Mammary epithelial cell (primary cell): ENCODE measurements at places on chromosomes 16 and 17. TPM values are rescaled to one million over a fixed set of nuclear protein-coding genes. Genes with fewer than 3 reads are reported as not detected.
A peak's percentile ranks its signal among the peaks of the same experiment; 100 is the strongest.

DNA sequence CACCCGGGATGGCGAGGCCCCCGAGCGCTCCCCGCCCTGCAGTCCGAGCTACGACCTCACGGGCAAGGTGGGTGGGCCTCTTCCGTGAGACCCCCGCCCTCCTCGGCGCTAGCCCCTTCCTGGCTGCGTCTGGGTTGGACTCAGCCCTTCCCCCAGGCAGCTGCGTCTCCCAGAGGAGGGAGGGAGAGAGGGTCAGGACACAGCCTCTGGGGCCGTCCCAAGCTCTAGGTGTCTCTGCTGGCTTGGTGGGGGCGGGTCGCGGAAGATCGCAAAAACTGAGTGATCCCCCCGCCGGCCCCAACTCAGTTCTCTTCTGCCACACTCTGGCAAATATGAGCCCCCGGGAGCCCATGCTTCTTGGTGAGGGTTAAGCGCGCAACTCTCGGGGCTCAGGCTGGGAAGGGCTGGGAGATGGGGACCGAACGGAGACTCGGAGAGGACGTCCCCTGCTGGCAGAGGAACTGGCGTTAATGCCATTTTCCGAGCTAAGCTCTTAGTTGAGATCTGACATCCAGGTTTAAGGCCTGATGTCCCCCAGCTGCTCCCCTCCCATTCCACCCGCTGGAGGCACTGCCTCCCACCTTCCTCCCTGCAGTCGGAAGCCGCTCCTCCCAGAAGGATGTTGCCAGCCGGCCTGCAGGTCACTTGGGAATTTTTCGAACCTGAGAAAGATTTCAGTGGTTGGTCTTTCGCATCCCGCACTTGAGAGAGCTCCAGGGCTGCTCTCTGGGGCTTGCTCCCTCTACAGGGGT is 419 bp downstream of the RAB37 start:
- DNase-seq, result no peak

GRCh38 chr16:87210894-87211293 is 106.3 kb downstream of the C16orf95 start:
- peak; percentile 23 for DNase-seq

Gene LITAF
- 128 TPM for total RNA-seq

DNA sequence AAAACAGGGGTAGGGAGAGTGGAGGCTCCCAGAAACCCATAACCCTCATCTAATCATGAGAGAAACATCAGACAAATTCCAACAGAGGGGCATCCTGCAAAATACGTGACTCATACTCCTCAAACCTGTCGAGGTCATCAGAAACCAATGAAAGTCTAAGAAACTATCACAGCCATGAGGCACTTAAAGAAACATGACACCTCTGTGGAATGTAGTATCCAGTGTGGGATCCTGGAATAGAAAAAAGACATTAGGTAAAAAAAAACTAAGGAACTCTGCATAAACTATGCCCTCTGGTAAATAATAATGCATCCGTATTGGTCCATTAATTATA is 16.4 kb downstream of the CDH5 start:
- DNase-seq, result peak; percentile 79

GRCh38 chr17:15954222-15954621 is 9.3 kb downstream of the ADORA2B start:
- DNase-seq, result peak; percentile 92

- DNase-seq, result no peak
Observed at GRCh38 chr17:56948491-56948890, 12.4 kb downstream of the COIL start.

Gene PPL
- total RNA-seq, result 73.2 TPM

DNA sequence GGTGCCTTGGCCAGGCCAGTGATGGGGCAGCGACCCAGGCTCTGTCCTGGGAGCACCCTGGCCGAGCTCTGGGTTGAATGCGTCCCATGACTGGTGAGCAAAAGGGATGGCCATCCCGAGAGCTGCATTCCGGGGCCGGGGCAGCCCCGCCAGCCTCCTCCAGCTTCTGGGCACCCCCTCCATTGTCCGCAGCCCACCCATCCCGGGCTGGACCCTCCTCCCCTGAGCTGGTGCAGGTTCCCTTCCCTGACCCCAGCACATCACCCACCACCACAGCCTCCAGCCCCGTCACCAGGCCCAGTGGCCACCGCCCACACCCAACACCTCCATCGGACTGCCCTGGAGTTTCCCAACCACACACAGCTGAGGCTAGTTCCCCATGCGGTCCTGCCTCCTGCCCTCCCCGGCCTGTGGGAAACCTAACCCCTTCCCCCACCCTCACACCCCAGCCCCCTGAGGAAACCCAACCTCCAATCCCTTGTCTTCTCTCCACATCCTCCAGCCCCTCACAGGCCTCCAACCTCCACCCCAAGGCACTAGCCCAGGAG is 16.2 kb upstream of the PVALEF start:
- no peak for DNase-seq

GRCh38 chr17:49646391-49647255 is 31.3 kb downstream of the SPOP start:
- DNase-seq, result peak; percentile 85

GRCh38 chr17:31433811-31434726 is 42.6 kb downstream of the RAB11FIP4 start:
- no peak for DNase-seq

DNA sequence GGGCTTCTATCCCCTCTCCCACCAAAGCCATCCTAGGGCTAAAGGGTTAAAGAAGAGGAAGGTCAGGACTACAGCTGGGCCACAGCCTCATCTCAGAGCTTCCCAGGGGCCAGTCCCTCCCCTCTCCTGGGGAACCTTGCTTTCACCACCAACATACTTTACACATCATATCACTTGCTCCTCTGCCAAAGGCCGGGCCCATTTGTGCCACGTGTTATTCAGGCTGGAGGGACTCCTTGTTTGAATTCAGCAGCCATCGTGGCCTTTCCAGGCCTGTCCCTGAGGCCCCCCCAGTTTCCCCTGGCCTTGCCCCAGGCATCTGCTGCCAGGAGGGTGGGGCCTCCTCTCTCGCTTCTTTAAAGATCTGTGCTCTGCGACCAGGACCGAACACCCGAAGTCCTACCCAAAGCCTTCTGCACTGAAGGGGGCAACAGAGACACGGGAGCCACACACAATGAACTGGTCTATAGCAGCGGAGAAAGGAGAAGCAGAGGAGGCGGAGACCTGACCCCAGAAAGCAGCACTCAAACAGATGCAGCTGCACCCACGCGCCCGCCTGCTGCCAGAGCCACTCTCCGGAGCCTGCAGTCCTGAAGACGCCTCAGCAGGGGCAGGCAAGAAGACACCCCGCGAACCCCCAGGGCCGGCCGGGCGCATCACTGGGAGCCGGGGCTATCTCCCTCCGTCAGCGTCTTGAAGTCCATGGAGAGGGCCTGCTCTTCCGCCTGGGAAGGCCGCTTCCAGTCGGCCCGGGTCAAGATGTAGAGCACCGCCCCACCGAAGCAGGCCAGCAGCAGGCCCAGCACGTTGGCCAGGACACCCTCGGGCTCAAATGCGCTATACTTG is 12.1 kb downstream of the CYB561 start:
- DNase-seq, result peak; percentile 49

DNA sequence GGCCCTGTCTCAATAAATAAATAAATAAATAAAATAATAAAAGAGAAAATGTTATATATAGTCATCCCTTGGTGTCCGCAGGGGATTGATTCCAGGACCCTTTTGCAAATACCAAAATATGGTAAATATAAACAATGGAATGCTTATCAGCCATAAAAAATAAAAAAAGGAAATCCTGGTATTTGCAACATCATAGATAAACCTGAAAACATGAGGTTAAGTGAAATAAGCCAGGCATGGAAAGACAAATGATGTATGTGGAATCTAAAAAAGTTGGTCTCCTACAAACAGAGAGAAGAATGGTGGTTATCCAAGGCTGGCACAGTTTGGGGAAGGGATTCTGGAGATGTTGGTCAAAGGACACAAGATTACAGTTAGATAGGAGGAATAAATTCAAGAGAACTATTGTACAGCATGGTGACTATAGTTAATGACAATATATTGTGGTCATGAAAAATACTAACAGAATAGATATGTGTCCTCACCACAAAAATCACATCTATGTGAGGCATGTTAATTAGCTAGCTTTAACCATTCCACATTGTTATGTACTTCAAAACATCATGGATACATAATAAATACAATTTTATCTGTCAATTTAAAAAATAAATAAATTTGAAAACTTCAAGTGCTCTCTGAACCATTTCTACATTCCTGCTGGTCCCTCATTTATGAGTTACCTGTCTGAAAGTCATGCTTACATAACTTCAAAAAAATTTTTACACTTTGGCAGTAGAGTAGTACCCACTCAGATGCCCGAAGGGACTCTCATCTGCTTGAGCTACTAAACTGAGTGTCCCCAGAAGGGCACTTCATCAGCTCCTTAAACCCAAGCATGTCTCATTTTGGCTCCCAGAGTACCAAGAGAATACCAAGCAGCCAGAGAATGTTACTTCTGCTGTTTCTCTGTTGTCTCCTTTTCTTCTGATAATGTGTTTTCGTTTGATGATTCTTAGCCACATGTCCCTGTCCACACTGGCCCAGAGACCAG is 26.6 kb downstream of the N4BP1 start:
- no peak for DNase-seq

DNA sequence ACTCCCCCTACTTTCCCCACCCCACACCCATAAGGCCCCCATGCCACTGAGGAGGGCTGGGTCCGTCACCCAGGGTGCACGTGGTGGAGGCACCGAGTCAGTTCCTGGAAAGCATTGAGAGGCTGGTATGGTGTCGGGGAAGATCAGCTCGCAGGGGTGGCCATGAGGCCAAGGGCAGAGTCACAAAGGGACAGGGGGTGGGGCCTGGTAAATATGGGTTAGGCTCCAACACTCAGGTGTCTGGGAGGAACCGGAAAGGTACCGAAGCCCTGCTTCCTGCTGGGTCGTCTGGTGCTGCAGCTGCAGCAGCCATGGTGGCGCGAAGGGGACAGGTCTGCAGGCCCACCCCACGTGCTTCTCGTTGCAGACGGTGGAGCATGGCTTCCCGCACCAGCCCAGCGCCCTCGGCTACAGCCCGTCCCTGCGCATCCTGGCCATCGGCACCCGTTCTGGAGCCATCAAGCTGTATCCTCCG is 30.2 kb downstream of the LLGL2 start:
- DNase-seq, result no peak

GRCh38 chr17:82871056-82871775 is 31.4 kb upstream of the ZNF750 start:
- DNase-seq, result peak; percentile 21

- DNase-seq, result no peak
Observed at GRCh38 chr17:75090871-75091854, 3.4 kb downstream of the SLC16A5 start.

- no peak for DNase-seq
Observed at GRCh38 chr17:78723001-78723796, 58.9 kb downstream of the CYTH1 start.

Gene HBA2
- not detected for total RNA-seq

GRCh38 chr17:75773808-75774470 is 8.9 kb upstream of the GALK1 start:
- no peak for DNase-seq

GRCh38 chr17:67156269-67157199 is 88.5 kb downstream of the HELZ start:
- peak; percentile 53 for DNase-seq

Gene TP53TG3F
- total RNA-seq, result not detected

Gene RNF157
- total RNA-seq, result not detected in 2 replicates

Gene ALDH3A1
- total RNA-seq, result 21.8 TPM

Gene SLC2A4
- total RNA-seq, result 0.12 TPM in 1 of 2 replicates, not detected in the other

Gene TMC7
- 13.7 TPM for total RNA-seq

GRCh38 chr16:65068151-65068740 is 53.6 kb downstream of the CDH11 start:
- no peak for DNase-seq

DNA sequence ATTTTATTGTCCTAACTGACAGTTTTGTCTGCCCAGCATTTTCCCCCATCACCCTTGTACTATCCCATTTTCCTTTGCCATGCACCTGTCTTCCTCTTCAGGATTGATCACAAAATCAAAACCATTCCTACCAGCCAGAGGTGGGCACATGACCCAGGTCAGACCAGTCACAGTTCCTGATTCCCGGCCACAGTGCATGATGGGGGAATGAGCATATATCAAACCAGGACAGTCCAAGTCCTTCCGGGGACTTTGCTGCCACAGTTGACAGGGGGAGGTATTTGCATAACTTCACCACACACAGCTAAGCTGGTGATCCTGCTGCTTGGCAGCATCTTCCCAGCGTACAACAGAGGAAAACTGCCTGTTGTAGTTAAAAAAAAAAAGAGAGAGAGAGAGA is 493.9 kb downstream of the WWOX start:
- DNase-seq, result no peak

DNA sequence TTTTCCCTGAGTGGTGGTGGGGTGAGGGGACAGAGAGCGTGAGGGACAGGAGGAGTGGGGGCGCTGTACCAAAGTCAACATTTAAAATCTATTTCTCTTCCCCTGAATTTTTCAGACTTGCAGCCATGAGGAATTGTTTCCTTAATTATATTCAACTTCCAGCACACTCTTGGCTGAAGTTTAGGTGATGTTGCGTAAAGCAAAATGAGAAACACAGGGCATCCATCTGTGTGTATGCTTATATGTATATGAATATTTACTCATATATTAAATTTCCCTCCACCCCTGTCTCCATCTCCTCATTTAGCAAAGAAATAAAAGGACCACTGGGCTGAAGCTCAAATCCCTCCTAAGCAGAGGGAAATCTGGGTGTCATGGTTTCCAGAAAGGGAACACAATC is 218.1 kb downstream of the XYLT1 start:
- DNase-seq, result no peak

DNA sequence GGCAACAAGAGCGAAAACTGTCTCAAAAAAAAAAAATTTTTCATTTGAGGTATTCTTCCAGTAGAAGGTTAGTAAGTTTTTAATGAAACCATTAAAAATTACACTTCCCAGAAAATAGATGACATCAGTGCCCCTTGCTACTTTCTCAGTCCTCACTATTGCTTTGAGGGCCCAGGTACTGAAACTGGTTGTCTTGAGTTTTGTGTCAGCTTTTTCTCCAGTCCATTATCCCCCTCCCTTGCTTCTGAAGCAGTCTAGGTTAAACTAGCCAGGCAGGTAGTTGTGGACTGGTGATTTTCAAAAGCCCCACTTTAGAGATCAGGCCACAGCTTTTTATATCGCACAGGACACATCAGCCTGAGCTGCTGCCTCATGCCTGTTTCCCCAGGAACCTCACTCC is 10.9 kb downstream of the SMCR8 start:
- no peak for DNase-seq

- DNase-seq, result no peak
Observed at GRCh38 chr17:55986817-55987216, 166.5 kb upstream of the ANKFN1 start.

Gene WNT3
- total RNA-seq, result 2.2 TPM

DNA sequence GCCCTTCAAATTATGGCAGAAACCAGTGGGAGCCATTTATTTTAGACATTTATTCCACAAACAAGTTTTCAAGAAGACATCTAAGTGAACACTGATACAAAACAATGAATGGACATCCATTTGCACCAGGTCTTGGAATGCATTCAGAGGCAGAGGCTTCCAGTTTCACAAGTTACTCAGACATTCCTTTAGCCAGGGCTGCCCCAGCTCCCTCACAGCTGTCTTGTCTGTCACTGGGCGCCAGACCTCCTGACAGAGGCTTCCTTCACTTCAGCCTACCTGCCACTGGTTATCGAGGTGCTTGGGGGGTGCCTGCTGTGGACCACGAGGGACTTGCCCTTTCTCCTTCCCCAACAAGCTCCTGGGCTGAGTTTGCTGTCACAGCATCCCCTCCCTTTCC is 19.2 kb downstream of the AQP8 start:
- no peak for DNase-seq
